ENCODE measurements at places on chromosomes 3 and 15.

DNA sequence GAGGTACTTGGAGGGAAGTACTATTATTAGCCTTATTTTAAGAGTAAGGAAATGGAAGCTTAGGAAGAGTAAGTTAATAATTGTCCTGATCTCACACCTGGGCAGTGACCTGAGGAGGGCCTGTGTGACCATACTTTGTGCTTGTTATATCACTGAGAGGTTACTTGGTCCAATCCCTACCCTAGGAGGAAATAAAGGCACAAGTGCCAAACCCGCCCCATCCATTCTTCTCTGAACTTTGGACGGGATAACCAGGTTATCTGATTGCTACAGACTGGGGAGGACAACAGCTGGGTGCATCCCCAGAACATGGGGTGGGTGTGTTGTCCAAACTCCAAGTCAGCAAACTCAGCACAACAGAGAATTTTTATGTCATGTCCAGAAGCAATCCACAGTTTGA lies 77.7 kb upstream of the NR2E3 start:
- DNase-seq: no peak

DNA sequence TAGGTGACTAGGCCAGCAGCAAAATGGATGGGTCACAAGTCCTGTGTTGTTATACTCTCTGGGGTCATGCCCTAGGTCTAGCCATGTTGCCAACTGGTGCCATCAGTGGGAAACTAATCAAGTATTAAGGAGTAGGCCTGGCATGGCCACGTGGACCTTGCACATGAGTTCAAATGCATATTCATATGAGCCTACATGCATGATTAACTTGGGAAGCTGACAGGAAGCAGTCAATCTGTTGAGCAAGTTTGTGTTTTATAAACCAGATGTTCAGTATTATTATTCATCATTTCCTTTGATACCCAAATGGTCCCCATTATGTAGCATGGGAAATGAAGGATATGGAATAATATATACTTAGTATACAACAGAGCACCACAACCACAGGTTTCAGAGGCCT lies 95.0 kb downstream of the LRTM1 start:
- DNase-seq: no peak

DNA sequence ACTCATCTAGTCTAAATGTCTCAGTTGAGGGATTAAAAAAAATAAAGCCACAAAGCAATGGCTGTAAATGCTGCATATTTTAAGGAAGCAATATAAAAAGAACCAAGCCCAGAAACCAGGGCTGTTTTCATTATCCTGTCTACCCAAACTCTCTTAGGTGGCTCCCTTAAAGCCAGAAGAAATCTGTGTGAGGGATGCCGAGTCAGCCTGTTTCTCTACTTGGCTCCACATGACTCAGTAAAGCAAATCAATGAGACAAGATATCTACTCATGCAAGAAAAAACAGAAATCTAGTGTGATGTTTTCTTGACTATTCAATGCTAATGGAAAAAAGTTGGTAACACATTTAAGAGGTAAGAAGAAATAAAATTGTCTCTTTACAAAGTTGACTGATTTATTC lies 296.2 kb downstream of the ZBTB20 start:
- no peak for DNase-seq

- no peak for DNase-seq
Measured at GRCh38 chr3:113268311-113268710, 57.0 kb downstream of the BOC start.

DNA sequence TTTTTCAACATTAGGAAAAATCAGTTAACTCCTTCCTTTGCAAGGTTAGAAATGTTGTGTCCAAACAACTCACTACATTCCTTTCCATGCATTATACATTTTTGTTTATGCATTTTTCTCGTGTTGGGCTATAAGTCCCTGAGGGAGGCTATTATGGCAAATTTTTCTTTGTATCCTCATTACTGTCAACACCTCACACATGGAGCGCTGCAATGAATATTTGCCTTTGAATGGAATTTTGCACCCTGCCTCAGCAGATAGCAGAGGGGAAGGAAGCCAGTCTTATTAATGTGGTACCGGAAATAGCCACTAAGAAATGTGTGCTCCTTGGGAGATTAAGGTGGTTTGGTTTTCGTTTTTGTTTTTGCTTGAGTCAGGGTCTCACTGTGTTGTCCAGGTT lies 134.7 kb downstream of the THSD4 start:
- DNase-seq: peak; percentile 36

GRCh38 chr3:189119950-189120349 lies 51.8 kb upstream of the TPRG1 start:
- DNase-seq: no peak

DNA sequence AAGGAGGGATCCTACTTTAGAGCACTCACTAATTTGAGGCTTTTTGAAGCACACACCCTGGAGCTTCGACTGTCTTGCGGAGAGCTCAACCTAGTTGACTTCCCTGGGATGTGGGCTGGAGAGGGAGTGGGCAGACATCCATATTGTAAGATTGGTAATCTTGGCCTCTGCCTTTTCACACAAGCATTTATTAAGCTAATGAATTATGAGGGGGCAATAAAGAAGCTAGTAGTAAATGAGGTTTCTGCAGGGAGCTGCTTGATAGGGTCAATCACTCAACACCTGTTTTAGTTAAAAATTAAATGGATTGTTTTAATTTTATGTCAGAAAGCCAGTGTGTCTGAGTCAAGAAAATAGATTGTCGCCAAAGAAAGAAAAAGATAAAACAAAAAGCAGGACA lies 76.3 kb downstream of the PDZRN3 start:
- no peak for DNase-seq

DNA sequence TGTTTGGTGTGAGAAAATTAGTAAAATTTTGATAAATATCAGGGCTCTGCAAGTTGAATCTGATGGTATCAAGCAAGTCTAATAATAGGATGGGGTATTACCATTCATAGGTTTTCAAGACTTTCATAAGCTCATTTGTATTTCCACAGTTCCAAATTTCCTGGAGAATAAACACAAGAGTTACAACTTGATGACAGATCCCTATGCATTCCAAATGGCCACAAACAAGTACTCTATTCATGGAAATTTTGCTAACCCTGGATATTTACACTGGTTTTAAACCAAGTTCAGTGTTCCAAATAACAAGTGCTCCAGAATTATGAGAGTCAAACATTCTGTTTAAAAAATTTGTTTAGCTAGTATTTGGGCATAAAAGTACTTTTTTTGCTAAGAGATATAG lies 75.0 kb upstream of the CNTN6 start:
- DNase-seq: no peak

DNA sequence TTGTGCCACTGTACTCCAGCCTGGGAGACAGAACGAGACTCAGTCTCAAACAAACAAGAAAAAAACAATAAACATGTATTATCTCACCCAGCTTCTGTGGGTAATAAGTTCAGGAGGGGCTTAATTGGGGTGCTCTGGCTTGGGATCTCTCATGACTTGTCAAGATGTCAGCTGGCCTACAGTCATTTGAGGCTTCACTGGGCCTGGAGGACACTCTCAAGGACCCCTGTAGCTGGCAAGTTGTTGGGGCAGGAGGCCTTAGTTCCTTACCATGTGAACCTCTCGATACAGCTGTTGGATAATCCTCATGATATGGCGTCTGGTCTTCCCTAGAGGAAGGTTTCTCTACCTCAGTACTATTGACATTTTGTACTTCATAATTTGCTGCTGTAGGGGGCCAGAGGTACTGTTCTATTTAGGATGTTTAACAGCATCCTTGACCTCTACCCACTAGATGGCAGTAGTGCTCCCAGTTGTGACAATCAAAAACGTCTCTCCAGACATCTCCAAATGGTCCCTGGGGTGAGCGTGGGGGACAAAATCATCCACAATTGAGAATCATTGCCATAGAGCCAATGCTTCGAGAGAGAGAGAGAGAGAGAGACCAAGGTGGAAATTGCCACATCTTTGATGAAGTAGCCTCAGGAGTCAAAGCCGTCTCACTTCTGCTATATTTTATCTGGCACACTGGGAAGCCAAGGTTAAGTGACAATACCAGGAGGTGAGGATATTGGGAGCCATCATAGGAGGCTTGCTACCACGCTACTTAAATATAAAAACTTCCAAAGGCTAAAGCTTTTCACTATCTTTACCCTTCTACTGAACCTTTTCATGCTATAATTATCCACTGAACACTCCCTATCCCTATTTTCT lies 23.9 kb upstream of the SLTM start:
- DNase-seq: peak; percentile 65

GRCh38 chr3:13338231-13338630 lies 81.9 kb downstream of the NUP210 start:
- DNase-seq: no peak

DNA sequence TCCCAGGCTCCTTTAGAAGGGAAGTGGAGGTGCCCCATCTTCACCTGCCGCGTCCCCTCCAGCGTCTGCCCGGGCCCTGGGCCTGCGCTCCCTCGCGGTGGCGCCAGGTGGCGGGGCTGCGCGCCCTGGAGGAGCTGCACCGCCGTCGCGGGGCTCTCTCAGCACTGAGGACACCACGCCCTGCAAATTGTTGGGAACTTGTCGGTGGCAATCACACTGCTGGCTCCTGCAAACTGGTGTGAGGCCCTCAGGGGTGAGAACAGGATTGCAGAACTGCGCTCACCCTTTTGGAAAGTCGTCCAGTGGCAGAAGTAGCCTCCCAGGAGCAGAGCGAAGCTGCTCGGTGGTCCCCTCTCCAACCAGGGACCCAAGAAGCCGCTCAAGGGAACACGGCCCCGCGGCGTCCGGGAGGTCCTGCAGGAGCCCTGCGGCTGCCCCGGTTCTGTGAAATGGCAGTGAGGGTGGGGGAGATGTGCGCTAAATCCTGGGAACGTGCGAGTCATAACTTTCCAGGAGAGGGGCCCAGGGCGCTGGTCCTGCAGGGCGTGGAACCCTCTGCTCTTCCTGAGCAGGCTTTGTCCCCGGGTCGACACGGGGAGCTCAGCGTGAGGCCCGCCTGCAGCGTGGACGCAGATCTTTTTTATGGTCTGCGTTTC lies 995 bp upstream of the LRRK1 start:
- peak; percentile 78 for DNase-seq

GRCh38 chr3:78659386-78659987 lies 1108.3 kb downstream of the ROBO1 start:
- peak; percentile 52 for DNase-seq

GRCh38 chr3:99659032-99659431 lies 20.6 kb downstream of the COL8A1 start:
- DNase-seq: peak; percentile 91

GRCh38 chr3:55624238-55624637 lies 137.1 kb upstream of the WNT5A start:
- no peak for DNase-seq

GRCh38 chr3:3082234-3082924 lies 27.8 kb downstream of the IL5RA start:
- DNase-seq: no peak

GRCh38 chr3:29679944-29680343 lies 399.1 kb downstream of the RBMS3 start:
- no peak for DNase-seq

- DNase-seq: no peak
Measured at GRCh38 chr15:50747523-50747922, 18.0 kb downstream of the SPPL2A start.

GRCh38 chr3:154081305-154081704 lies 39.9 kb upstream of the ARHGEF26 start:
- DNase-seq: no peak

GRCh38 chr15:90241343-90242192 lies 7.6 kb downstream of the GDPGP1 start:
- DNase-seq: no peak

DNA sequence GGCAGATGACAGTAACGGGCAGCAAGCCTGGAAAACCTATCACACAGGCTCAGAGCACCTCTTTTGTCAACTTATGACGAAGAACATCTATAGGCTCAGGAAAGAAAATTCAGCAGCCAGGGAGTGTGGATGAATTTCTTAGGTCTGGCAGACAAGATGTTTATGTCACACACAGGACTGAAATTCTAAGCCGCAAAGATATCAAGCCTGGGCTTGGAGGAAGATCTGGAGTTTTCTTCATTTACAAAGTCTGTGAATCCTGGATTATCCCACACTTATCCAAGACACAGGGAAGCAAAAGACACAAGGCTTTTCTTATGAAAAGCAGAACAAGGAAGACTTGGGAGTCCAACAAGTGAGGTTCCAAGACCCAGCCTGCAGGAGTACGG lies 23.4 kb upstream of the CHCHD6 start:
- DNase-seq: no peak

DNA sequence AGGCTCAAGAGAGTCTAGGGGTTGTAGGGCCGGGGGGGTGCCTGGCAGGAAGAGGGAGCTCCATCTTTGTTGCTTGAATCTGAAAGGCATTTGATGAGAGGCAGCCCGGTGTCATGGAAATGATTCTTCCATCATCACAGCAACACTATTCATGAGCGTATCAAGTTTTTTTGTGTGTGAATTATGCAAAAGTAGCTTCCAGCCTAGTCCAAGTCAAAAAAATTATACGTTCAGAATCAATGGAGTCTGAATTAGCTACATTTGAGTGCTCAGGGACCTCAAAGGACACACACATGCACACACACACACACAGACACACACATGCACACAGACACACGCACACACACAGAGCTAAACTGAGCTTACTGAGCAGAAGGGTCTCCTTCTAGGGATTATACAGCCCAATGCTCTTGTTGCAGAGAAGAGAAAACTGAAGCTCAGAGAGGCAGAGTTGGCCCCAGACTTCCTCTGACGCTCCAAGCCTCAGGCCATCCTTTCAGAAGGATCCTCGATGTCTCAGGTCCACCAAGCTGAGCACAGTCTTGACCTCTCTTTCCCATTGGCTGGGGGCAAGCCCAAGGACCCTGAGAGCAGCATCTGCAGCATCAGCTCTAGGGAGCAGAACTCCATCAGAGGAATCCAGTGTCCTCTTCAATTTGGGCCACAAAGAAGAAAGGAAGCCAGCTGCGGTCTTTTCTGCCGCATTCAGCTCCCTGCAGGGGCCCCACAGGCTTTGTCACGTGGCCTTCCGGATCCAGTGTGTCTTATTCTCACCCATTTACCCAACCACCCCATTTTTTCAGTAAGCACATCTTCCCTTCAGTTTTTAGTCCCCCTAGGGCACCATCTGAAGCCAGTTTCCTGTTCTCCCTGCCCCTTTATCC lies 228.0 kb downstream of the UACA start:
- DNase-seq: no peak

DNA sequence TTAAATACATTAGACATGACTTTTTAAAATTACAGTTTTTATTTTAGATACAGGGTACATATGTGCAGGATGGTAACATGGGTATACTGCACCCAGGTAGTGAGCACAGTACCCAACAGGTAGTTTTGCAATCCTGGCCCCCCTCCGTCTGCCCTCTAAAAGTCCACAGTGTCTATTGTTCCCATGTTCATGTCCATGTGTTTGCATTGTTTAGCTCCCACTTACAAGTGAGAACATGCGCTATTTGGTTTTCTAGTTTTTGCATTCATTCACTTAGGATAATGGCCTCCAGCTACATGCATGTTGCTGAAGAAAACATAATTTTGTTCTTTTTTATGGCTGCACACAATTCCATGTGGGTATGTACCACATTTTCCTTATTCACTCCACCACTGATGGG lies 23.8 kb downstream of the C3orf70 start:
- DNase-seq: no peak

DNA sequence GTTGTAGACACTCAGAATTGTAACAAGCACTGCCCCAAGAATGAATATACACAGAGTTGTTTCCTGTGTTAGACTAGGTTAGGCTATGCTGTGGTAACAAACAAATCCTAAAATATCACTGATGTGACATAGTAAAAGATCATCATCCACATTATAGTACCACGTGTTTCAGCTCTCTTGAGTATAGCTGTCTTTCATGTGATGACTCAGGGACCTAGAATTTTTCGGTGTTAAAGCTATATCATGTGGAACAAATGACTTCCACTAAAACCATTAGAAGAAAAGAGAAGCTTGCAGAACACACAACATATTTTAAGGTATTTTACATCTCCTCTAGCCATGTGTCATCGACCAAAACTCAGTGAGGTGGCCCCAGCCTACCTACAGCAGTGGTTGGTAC lies 307.9 kb upstream of the RBMS3 start:
- no peak for DNase-seq

GRCh38 chr3:173920386-173920785 lies 522.8 kb downstream of the NLGN1 start:
- peak; percentile 36 for DNase-seq
